ENCODE measurements at places on chromosomes 11 and 22.

DNA sequence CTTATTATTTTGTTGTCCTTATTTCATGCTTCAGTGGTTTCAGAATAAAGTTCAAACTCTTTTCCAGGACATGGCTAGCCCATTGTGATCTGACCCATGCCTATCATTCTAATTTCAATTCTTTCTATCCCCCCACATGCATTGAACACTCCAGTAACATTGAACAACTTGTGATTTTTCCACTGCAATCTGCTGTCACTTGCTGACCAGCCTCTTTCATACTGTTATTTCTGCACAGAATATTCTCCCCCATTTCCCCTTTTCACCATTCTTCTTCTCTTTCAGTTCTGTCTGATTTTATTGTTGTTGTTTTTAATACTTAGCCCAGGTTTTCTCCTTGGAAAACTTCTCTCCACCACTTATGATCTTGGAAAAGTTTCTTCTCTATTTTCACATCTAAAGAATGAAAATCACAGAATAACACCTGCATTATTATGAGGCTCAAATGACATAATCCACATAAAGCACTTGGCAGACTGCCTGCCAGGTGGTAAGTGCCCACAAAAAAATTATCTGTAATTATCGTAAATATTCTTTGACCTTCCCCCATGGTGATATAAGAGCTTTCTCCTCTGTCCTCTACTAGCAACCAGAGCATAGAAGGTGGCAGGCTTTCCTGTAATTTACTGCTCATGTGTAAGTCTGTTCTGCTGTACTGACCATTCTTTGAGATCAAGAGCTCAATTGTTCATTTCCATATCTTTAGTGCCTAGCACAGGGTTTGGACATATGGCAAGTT is 51.9 kb upstream of the EED start:
- no peak for DNase-seq

DNA sequence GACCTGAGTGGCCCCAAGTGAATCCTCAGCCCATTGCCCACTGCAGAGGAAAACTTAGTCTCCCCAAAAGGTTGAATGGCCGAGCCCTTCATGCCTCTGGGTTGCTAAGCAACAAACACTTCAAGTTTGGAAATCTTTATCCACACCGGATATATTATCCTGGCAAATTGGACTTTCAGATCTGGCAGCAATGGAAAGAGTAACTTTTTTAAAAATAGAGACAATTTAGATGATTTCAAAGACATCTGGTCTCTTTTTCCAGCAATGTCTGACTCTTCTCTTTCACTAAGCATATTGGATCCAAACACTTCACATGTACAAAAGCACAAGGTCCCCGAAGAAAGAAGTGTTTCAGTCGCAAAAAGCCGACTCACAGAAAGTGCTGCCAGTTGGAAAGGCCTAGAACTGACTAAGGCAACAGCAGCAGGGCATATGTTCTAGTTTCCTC is 505.3 kb downstream of the SOX6 start:
- DNase-seq = no peak

DNA sequence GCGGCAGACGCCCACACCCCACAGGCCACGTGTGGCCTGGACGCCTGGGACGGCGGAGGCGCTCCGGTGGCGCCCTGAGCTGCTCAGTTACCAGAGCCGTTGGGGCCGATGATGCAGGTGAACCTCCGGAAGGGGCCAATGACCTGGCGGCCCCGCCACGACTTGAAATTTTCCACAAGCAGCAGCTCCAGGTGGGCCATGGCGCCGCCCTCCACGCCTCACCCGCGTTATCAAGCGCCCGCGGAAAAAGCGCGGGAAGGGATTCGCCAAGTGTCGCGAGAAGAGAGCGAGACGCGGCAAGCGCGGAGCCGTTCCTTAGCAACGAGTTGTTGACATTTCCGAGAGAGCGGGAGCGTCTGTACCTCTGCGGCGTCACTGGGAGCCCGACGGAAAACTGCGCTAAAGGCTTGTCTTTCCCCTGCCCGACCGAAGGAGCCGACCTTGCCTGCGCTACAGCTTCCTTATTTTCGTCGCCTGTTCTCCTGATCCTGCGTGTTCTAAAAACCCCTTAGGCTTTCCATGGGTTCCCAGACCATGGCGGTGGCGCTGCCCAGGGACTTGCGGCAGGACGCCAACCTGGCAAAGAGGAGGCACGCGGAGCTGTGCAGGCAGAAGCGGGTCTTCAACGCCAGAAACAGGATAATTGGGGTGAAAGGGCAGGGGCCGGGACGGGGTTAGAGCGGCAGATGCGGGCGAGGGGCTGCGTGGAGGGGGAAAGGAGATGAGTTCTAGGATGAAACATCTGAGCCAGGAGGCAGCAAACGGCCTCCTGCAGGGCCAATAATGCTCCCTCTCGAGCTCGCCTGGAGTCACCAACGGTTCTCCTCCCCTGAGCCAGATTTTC is at the start of the genes RIBC2 and SMC1B:
TSS of gene RIBC2 (plus strand) at position 326 of the 844 bp plus-strand sequence. CDS start at position 520, 194 bp downstream.
TSS of gene SMC1B (minus strand) at position 232 of the 844 bp plus-strand sequence. CDS start at position 200, 32 bp downstream.
- DNase-seq = peak; percentile 75

DNA sequence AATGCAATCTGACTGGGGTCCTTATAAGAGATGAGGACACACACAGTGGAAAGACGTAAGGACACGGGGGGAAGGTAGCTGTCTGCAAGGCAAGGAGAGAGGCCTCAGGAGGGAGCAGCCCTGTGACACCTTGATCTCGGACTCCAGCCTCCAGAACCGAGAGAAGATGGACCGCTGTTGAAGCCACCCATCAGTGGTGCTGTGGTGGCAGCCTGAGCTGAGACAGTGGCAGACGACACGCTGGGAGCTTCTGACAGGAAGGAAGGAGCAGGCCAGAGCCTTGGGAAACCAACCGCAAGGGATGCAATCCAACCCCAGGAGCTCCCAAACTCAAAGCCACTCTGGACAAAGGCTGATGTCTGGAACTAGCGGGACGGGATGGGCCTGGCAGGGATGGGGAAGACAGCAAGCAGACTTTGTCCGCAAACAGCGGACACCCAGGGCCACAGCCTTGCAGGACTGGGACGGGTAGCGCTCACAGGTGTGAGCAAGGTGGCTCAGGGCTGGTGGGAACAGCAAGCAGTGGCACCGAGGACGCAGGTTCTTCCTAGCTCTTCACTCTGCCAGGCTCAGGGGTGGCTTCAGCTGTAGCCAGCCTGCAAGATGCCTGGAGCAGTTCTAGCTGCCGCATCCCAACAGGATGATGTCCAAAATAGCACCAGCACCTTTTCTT is 10.9 kb downstream of the LTO1 start:
- no peak for DNase-seq

- no peak for DNase-seq
Measured at GRCh38 chr11:17766073-17766359, 31.4 kb downstream of the KCNC1 start.

DNA sequence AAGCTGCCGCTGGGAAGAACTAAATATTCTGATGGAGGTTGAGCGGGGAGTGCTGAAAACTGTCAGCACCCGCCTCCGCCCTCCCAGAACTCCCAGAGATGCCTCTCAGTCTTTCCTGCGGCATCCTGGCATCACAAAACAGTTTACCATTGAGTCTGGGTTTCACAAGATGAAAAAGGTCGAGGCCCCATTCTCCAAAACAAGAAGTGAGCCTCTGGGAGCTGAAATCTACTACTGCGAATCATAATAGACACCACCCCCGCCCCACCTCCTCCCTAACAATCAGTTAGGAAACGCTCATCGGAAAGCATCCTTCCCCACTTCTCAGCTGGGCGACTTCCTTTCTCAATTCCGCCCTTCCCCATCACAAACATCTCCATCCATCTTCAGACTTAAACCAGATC is 1.0 kb downstream of the SUN2 start:
- DNase-seq = no peak

GRCh38 chr11:7537265-7537664 is 23.5 kb downstream of the PPFIBP2 start:
- no peak for DNase-seq

DNA sequence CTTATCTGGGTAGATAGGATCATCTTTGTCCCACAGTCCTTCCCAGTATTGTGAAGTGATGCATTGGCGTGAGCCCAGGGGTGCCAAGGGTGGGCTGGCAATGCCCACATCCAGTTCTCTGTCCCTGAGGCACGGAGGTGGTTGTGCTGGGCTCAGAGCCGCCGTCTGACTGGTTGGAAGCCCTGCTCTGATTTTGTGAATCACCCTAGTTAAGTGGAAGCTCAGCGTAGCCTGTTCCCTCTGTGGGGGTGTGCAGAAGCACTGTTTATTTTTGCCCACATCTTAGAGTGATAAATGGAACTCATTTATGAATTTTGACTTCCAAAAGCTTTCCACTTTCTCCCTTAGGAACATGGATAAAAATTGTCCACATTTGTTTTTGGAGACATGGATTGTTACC is 13.6 kb downstream of the BCR start:
- DNase-seq = no peak

DNA sequence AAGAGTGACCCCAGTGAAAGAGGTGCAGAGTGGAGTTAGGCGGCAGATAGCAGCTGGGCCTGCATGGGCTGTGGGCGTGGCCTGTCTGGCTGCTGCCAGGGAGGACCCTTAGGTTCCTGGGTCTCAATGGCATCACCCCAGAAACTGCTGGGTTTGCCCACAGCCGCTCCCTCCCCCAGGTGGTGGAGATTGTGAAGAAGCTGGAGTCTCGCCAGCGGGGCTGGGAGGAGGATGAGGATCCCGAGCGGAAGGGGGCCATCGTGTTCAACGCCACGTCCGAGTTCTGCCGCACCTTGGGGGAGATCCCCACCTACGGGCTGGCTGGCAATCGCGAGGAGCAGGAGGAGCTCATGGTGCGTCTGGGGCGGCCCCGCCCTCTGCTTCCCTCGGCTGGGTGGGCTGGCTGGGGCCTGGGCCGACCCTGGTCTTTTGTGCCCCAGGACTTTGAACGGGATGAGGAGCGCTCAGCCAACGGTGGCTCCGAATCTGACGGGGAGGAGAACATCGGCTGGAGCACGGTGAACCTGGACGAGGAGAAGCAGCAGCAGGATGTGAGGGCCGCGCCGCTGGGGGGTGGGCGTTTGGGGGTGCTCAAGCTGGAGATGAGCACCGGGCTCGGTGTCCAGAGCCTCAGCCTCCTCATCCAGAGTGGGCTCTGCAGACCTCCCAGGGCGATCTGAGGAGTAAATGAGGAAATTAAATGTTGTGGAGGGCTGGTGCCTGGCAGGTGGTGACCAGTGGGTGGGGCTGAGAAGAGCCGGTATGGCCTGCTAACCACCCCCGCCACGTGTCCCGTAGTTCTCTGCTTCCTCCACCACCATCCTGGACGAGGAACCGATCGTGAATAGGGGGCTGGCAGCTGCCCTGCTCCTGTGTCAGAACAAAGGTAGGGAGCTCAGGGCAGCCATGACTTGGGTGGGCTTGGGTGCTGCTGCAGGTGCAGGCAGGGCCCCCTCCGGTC is 15.0 kb downstream of the SART1 start:
- DNase-seq = no peak

- no peak for DNase-seq
Measured at GRCh38 chr22:43900206-43900605, 8.4 kb upstream of the PNPLA5 start.

All from body of pancreas (tissue), 4 donors.